ENCODE measurements at places on chromosomes 7 and 10.

- no peak for DNase-seq
These were observed 65.3 kb downstream of the DGKB start for GRCh38 chr7:14837216-14837615.

- no peak for DNase-seq
These were observed 37.7 kb downstream of the NRF1 start for GRCh38 chr7:129649128-129649690.

DNA sequence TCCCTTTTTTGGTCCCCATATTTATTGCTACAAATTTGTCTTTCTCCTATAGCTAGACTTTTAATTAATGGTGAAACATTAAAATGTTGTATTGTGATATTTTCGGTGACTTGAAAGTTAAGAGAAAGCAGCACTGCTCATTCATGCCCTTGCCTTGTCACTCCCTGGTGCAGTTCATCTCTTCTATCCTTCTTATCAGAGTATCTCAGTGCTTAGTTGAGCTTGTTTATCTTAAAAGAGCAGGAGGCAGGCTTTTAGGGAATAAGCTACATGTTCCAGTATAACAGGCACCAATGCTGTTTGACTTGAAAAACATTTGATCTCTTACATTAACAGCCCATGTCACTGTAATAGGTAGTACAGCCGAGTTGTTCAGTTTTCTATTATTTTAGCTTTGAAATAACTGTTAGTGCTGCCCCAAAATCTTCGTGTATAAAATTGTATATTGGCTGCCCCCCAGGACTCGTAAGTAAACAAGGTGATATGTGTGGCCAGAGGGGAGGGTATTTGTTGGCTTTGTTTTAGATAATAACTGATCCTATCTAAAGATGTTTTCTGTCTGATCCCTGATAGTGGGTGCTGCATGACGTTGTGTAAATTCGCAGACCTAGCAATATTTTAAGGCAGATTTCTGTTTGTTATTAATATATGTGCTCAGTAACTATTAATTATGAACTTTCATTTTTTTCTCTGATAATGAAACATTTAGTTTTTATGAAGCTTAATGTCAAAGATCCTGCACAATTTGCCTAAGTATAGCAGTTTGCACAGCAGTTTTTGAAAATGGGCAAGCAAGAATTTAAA, 96.5 kb downstream of the BTRC start:
- DNase-seq: no peak

GRCh38 chr10:114801411-114801813, 20.2 kb upstream of the FHIP2A start:
- DNase-seq: no peak

- DNase-seq: no peak
These were observed 1.6 kb upstream of the HILPDA start for GRCh38 chr7:128453836-128454804.

- no peak for DNase-seq
These were observed 84.2 kb downstream of the STRA8 start for GRCh38 chr7:135317676-135318325.

GRCh38 chr10:100519311-100520051, at the start of gene SEC31B:
Gene SEC31B (minus strand): TSS chr10:100519861. CDS start chr10:100516952, 2,909 bp downstream.
- DNase-seq: no peak

DNA sequence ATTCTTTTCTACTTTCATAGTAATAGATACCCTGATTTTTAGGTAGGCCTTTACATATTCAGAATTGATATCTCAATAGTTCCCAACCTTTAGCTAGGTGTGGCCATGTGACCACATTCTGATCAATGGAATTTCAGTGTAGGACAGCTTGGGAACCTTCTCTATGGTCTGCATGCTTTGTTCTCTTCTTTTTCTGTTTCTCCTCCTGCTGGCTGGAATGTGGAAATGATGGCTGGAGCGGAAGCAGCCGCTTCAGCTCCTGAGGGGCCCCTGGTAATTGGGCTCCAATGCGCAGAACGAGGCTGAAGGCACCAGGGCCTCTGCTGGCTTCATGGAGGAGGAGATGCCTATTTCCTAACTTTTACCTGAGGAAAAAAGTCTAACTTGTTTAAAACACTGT, 152.6 kb downstream of the ZMYND11 start:
- DNase-seq: no peak

DNA sequence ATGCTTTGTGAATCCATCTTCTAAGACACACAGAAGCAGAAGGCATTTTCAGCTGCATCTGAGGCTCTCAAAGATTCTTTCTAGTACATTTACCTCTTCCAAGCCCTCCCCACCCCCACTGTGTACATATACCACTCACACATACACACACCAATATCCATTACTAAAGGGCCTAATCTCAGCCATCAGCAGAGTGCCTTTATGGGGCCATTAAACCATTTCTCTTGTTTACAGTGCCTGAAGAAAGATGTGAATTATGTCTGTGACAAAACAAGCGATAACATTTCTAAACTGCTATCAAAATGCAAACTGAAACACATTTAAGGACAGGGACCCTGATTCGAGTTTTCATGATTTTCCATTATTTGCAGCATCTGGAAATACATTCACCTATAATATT, 40.0 kb downstream of the ETV1 start:
- DNase-seq: no peak

DNA sequence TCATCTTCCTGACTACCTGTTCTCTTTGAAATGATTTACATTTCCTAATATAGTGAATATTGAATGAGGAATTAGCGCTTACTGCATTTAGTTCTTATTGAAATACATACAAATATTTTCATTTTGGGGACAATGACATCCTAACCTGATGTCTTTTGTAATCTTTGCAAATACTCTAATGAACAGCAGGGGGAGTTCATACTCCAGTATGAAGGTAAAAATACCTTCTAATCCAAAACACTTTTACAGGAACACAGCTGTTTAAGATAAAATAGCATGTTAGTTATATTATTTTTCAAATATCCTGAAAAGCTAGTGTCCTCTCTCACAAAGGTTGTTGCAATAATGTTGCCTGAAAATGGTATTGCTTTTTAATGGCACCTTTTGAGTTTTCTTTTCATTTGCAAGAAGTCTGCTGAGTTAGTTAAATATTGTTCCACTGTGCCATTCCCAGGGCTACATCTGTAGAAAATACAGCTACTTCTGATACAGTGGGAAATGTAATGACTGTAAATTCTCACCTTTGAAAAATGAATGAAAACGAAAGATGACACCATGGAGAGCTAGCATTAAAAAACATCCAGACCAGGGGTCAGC, 400.0 kb downstream of the PHF14 start:
- DNase-seq: no peak

GRCh38 chr10:806451-807162, 117.1 kb upstream of the DIP2C start:
- DNase-seq: no peak

- no peak for DNase-seq
These were observed 9.4 kb downstream of the CLDN12 start for GRCh38 chr7:90412458-90413184.

DNA sequence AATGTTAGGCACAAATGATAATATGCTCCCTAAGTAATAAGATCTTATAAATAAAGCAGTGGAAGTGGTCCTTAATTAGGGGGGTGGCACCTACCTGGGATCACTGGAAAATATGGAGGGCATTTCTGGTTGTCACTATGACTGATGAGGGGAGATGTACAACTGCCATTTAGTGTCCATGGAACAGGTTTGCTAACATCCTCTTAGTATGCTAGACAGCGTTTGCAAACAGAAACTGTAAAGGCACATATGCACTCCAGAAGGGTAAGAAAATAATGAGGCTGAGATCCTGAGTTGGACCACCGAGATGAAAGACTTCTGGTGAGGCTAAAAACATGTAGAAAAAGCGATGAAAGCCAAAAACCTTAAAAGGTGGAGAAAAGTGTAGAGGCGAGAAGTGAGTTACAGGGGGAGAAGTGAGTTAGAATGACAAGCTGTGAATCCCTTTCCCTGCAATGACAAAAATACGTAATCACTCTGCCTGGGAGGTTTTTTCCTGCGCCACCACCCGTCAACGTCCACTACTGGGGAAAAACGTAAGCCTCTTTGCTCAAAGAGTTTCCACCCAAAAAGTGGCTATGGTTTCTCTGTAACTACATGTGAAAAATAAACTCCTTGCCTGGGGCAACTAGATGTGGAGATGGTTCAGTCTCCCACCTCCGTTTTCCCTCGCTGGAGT, 767 bp downstream of the KRIT1 start:
- DNase-seq: no peak

- DNase-seq: no peak
These were observed 83.9 kb upstream of the FGFR2 start for GRCh38 chr10:121681997-121682687.

DNA sequence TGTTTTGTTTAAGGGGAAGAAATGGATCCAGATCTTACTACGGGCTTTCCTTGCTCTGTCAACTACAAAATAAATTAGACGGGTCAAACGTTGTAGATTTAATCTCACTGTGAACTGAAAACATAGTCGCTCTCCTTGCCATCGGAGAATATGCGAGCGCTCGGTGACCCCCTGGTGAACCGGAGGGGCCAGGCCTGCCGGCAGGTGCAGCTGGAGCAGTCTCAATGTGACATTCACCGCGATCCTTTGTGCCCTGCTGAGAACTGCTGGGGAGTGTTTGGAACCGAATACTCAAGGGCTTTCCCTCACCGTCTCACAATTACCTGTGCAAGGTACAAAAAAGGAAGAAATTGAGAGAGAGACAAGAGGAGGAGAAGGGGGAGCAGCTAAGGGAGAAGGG, 174.1 kb upstream of the GPR26 start:
- no peak for DNase-seq

GRCh38 chr10:88946965-88947590, 5.5 kb downstream of the ACTA2 start:
- DNase-seq: no peak

- no peak for DNase-seq
These were observed 59.0 kb upstream of the SORCS3 start for GRCh38 chr10:104581884-104582601.

GRCh38 chr10:106405141-106405540, 759.4 kb downstream of the SORCS1 start:
- DNase-seq: no peak

DNA sequence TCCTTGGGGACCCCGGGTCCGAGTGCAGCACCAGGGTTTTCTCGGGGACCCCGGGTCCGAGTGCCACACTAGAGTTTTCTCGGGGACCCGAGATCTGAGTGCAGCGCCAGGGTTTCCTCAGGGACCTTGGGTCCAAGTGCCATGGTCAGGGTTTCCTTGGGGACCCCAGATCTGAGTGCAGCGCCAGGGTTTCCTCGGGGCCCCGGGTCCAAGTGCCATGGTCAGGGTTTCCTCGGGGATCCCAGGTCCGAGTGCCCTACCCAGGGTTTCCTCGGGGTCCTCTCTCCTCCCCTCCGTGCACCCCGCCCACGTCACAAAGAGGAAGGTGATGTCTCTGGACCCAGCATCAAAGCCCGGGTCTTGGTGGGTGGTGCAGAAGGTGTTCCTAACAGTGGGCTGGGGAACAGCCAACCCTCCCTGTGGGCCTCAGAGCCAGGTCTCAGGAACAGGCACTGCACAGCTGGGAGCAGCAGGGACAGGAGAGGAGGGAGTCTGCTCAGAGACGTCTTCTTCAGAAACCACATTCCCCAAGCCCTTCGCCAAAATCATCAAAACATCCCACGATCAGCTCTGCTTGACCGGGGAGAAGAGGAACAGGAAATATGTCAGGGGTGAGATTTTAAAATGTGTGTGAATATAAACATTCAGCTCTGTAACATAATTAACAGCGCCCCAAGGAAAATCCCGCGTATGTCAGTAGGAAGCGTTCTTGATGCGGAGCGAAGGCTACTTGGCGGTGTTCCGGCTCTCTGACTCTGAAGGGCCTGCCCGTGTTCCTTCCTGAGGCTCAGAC, 540.7 kb downstream of the DNAJB6 start:
- DNase-seq: no peak

DNA sequence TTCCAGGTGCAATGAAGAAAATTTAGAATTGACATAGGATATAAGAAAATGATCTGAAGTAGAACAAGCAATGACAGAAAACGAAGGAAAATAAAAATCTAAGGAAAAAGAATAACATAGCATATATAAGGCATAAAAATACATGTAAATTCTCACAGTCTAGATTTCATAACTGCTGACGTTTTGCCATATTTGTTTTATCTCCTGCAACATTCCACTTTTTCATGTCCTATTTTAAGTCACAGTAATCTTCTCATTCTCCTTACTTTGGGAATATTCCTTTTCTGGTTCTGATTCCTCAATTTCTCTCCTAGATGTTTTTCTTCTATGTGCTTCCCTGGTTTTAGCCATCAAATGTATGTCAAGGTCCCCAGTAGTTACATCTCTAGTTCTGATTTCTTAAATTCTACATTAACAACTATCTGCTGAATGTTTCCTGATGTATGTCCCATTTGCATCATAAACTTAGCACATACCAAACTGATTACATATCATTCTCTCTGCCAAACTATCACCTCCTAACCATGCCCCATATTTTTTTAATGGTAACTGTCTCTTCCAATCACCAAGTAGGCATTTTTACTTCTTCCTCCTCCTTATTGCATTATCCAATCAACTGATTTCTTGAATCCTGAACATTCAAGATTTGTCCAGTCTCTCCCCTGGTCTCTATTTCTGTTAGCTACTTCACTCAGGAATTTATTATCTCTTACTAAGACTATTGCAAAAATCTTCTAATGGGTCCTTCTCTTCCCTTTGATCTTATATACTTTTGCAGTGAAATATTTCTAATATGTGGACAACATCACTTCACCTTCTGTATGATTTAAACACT, 171.3 kb downstream of the DNAJC1 start:
- DNase-seq: peak; percentile 30

GRCh38 chr7:132190683-132191082, 385.6 kb downstream of the PLXNA4 start:
- DNase-seq: no peak

GRCh38 chr7:175955-176354, 16.4 kb upstream of the FAM20C start:
- DNase-seq: no peak

DNA sequence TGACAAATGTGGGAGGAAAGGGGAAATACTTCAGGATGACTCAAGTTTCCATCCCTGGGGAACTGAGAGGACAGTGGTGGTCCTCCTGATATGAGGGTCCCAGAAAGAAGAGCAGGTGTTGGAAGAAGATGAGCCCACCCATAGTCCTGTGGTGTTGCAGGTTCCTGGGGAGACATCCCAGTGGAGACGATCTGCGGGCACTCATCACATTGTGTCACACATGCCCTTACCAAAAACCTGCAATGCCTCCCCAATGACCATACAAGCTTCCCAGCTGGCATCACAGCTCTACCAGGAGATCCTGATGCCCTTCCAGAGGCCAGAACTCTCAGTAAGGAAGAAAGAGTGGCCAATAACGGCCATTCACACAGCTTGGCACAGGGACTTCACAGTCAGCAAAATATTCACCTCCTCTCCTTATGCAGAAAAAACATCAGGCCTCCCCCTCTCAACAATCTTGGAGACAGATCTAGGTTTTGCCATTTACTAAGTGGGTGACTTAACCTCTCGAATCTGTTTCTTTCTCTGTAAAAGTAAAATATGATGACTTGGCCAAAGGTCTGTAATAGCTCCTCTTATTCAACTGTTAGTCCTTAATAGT, 9.0 kb downstream of the PUS7 start:
- DNase-seq: no peak

GRCh38 chr10:75801121-75801520, 369.7 kb downstream of the LRMDA start:
- no peak for DNase-seq
